ENCODE measurements at places on chromosomes 7 and 10. TPM values are rescaled to one million over a fixed set of nuclear protein-coding genes. Genes with fewer than 3 reads are reported as not detected.

DNA sequence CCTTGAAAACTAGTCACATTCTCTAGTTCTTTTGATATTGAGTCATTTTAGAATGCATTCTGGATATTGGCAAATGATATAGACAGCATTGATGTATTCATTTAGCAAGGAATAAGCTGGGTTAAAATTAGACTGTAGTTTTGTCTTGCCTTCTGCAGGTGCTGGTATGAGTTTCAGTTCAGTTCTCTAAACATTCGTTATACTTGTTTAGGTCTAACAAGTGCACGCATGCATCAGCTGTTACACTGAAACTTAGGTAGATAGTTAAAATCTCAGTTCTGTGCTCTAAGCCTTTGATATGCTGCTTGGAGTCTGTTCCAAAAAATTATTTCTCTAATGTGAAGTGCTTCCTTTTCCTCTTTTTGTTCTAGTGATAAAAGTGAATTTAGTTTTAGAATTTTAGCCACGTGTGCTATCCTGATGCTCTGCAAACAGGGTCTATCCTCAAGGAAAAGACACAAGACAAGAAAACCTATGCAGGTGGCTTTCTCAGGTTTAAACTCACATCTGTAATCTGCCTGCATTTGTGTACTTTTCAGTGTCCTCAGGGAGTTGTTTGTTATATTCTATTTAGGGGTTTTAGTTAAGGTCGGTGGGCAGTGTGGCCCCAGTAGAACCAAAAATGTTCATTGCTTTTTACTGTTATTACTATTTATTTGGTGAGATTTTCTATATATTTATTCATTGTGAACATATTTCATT, 409.0 kb downstream of the CDC14C start:
- no peak for DNase-seq

GRCh38 chr10:105359708-105360107, 718.6 kb downstream of the SORCS3 start:
- DNase-seq, result no peak

DNA sequence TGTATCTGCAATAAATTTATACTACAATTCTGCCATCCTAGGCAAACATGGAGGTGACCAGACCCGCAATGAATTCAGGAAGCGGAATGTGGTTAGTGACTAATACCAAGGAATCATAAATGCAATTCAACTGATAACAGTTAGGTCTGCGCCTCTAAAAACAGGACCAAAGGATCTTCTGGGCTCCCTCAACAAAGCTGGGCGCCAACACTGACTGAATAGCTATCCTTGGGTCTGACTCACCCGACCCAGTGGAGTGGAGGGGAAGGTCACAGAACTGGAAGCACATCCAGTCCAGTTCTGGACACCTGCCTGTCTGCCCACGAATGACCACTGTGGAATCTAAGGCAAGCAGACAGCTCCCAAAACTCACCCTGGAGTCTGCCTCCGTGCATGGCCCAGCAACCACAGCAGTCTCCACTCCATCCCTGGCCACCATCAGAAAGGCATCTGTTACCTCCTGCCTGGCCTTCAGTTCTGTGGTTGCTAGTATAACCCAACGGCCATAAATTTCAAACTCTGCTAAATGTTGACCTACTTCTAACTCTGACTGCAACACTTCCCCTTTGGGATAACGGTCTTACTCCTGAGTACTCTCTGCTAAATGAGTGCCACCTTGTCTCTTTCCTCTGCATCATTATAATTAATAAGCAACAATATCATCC, 43.0 kb upstream of the DLX6 start:
- DNase-seq, result no peak

GRCh38 chr10:30683496-30683895, 53.9 kb upstream of the LYZL2 start:
- DNase-seq, result no peak

GRCh38 chr7:98573816-98574215, 43.3 kb upstream of the NPTX2 start:
- no peak for DNase-seq

Gene TMEM213
- total RNA-seq, result not detected

DNA sequence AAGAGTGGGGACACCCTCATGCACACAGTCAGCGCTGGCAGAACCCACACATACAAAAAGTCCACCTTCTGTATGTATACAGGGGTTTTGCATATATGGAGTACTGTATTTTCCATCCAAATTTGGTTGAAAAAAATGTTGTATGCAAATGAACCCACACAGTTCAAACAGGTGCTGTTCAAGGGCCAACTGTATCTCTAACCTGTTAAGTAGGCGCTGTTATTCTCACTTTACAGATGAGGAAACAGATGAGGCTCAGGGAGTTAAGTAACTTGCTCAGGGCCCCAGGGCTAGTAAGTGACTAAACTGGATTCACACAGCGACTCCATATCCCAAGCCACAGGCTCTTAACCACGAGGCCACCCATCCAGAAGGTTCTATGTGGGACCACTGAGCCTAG, 69.9 kb downstream of the C10orf105 start:
- DNase-seq, result no peak

DNA sequence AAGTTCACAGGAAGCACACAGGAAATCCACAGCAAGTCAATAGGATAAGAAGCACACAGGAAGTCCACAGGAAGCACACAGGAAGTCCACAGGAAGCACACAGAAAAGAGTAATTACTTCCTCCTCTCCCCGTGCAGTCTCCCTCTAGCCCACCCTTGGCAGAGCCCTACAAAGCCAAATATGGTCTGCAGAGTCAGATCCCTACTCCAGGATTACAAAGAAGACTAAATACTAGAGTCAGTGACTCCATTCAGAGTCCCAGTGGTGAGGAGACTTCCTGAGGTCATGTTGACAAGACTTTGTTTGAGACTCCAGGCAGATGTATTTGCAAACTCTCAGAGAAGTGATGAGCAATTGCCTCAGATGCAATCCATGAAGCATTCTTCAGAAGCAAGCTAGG, 398.6 kb upstream of the AUTS2 start:
- DNase-seq, result no peak

Gene FAM25C
- not detected for total RNA-seq

Gene CAV2
- total RNA-seq, result 244 TPM

Gene RPEL1
- total RNA-seq, result not detected

DNA sequence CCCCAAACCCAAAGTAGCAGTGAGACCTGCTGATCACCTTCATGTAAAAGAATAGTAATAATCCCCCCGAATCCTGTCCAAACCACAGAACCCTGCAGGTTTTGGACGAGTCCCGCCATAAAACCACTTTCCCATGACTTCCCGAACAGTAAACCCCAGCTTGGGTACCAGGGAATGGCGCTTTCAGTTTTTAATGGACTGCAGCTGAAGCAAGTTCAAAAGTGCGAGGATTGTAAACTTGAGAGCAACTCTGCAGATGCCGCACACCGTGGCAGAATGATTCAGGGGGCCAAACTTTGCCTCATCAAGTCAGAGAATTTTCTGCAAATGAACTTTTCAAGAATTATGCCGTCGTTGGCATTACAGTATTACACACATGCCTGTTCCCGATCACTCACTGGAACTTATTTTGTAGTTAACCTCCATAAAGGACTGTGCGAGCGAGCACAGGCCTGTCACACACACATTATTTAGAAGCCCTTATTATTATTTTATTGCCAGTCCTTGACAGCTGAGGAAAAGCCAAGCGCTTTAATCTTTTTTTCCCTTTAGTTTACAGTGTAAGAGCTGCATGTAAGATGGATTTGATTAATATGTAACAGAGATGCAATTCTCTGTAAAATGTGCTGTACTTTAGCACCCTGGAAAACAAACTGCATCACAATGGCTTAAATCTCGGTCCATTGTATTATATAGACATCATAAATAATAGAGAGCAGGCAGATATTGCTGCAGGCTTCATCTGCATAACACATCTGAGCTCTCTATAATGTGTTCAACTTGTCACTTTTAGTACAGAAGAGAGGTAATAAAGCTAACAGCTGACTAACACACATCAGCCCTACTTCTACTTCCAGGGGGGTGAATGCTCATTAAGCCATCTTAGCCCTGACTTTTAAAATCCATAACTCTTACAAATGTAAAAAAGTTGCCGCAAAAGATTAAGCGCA, 493.5 kb upstream of the GALNT17 start:
- no peak for DNase-seq

GRCh38 chr7:19408706-19409220, 263.5 kb upstream of the FERD3L start:
- DNase-seq, result no peak

DNA sequence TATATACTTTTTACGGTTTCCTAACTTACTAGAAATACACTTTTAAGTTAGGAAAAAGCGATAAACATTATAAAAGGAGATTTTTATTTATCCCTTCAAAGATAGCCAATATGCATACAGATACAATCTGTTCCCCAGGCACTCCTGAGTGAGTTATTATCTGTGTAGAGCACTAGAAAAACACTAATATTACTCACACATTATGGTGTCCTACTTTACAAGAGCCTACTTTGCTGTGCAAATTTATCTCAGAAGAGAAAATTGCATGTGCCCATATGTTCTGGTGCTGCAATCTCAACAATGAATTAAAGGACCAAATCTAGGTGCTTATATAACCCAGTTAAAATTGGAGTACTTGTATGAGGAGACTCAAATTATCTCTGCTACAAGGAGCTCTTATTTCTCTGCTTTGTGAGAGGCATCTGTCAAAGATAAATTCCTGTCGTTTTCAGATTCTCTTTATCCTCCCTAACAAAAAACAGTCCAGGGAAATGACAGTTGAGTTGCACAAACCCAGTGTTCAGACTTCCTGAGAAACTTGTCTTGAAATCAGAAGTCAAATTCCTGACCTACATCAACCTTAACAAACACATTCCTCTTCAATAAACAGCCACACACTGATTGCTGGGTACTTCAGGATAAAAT, 28.9 kb downstream of the CPA1 start:
- no peak for DNase-seq

GRCh38 chr7:108838198-108838597, 268.5 kb downstream of the DNAJB9 start:
- no peak for DNase-seq

DNA sequence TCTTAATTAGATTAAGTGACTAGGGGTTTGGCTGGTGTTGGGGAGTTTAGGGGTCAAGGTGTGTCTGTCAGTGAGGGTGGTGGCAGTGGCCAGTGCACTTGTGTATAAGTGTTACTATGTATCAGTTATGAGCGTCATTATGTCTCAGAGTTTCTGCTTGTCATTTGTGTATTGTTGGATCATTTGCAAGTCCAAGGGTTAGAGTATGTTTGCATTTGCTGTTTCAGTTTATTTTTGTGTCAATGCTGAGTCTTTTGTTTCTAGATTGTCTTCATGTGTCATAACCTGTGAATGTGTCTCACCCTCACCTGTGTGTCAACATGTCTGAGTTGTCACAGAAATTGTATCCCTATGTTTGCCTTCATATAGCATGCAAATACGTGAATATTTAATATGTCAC, 97.5 kb upstream of the PAX2 start:
- DNase-seq, result no peak

Gene PLXNA4
- total RNA-seq, result 23.3 TPM

DNA sequence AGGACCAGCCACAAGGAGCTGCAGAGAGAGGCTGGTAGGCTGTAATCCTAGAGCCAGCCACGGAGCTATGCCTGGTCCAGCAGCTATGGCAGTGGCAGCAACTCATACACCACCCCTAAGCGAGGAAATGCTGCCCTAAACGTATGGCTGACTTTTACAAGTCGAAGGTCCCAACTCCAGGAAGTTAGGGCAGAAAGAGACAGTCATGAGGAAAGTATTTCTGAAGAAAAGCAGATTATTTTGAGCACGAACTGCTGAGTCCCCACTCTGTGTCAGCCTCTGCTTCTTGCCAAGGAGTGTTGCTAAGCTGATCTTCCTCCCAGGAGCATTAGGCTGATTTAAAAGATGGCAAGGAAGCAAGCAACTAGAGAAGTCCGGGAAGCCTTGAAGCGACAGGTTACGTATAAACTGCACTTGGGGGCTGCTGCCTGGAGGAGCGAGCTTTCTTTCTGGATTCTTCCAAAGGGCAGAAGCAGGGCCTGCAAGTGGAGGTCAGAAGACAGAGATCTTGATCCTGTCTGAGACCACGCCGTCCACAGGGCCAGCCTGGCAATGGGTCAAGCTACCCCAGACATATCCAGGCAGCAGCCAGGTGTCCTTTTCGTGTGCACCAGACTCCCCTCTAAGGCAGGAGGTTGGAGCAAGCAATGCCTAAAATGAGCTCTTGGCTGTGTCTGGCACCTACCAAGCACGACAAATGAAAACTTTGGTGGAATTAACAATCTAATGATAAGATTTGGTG, 39.4 kb downstream of the PLXNA4 start:
- DNase-seq, result no peak

DNA sequence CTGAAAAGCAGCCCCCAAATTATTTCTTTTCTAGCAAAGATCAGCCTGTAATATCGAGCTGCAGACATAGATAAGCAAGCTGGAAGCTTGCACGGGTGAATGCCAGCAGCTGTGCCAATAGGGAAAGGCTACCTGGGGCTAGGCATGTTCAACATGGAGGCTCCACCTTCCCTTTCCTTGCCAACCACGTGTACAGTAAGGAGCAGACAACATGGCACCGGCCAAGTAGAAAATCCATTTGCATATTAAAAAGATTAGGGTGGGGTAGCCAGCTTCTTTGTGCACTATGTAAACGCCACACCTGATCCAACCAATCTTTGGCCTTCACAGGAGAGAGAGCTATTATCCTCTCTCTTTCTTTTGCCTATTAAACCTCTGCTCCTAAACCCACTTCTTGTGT, 56.7 kb upstream of the SEPHS1 start:
- DNase-seq, result no peak

- DNase-seq, result no peak
Observed at GRCh38 chr7:47523401-47523800, 58.5 kb downstream of the TNS3 start.
